ENCODE measurements at places on chromosomes 16 and 17.

GRCh38 chr16:31508706-31509195 lies 560 bp upstream of the RUSF1 start:
- peak overlapping the region; percentile 87 for H3K4me3 ChIP-seq
- H3K27me3 ChIP-seq = no peaks in the 10 kb centered on the region
- H3K4me1 ChIP-seq = peaks cover 30% of the 10 kb centered on the region
- no peaks in the 10 kb centered on the region for H3K36me3 ChIP-seq

- no peak for DNase-seq
- H3K27me3 ChIP-seq = no peaks in the 10 kb centered on the region
- no peaks in the 10 kb centered on the region for H3K36me3 ChIP-seq
- no peak overlapping the region for H3K4me3 ChIP-seq
- H3K27ac ChIP-seq = no peak overlapping the region
These were observed 90.6 kb downstream of the AMFR start for GRCh38 chr16:56334761-56335160.

- no peak overlapping the region for H3K4me3 ChIP-seq
- H3K36me3 ChIP-seq = no peaks in the 10 kb centered on the region
- H3K27me3 ChIP-seq = no peaks in the 10 kb centered on the region
- no peak for DNase-seq
- no peak overlapping the region for H3K27ac ChIP-seq
- no peaks in the 10 kb centered on the region for H3K4me1 ChIP-seq
These were observed 52.6 kb downstream of the ERN1 start for GRCh38 chr17:64077379-64077778.

- H3K4me1 ChIP-seq = no peaks in the 10 kb centered on the region
- no peak for DNase-seq
- H3K27ac ChIP-seq = no peak overlapping the region
These were observed 10.0 kb downstream of the SLC38A8 start for GRCh38 chr16:84032458-84033178.

GRCh38 chr16:27291106-27291505 lies 22.5 kb upstream of the NSMCE1 start:
- no peak overlapping the region for H3K4me3 ChIP-seq
- DNase-seq = no peak
- H3K27me3 ChIP-seq = no peaks in the 10 kb centered on the region
- H3K27ac ChIP-seq = no peak overlapping the region
- H3K4me1 ChIP-seq = peaks cover 11% of the 10 kb centered on the region

DNA sequence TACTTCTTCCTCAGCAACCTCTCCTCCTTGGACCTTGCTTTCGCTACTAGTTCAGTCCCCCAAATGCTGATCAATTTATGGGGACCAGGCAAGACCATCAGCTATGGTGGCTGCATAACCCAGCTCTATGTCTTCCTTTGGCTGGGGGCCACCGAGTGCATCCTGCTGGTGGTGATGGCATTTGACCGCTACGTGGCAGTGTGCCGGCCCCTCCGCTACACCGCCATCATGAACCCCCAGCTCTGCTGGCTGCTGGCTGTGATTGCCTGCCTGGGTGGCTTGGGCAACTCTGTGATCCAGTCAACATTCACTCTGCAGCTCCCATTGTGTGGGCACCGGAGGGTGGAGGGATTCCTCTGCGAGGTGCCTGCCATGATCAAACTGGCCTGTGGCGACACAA lies 429 bp downstream of the OR2C1 start:
- no peak overlapping the region for H3K27ac ChIP-seq
- no peaks in the 10 kb centered on the region for H3K4me1 ChIP-seq
- H3K36me3 ChIP-seq = no peaks in the 10 kb centered on the region
- no peak overlapping the region for H3K4me3 ChIP-seq
- no peak for DNase-seq

GRCh38 chr17:42182927-42183734 lies 2.1 kb downstream of the HCRT start:
- H3K27ac ChIP-seq = peak overlapping the region; percentile 64
- no peaks in the 10 kb centered on the region for H3K36me3 ChIP-seq
- peaks cover 13% of the 10 kb centered on the region for H3K4me1 ChIP-seq
- peaks cover 12% of the 10 kb centered on the region for H3K27me3 ChIP-seq
- no peak for DNase-seq
- H3K4me3 ChIP-seq = peak overlapping the region; percentile 69

DNA sequence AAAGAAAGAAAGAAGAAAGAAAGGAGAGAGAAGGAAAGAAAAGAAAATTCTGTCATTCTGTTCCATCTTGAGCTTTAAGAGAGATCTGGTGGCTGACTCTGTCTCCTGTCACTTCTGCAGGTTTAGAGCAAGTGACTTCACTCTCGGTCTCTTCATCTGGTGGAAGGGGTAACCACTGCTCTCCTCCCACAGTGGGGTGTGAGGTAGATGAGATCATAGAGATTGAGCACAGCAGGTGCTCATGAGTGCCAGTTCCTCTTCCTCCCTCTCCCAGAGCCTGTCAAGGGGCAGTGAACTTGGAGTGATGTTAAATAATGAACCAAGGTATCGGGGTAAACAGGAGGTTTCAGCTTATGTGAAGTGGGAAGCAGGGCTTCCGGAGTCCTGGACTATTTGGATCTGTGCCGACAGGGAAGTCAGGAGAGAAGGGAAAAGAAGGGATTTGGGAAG lies 47.7 kb downstream of the BEAN1 start:
- DNase-seq = no peak
- H3K4me1 ChIP-seq = peaks cover 6% of the 10 kb centered on the region
- H3K27me3 ChIP-seq = no peaks in the 10 kb centered on the region
- H3K4me3 ChIP-seq = no peak overlapping the region
- no peaks in the 10 kb centered on the region for H3K36me3 ChIP-seq

GRCh38 chr17:44312396-44313104 lies 4.1 kb downstream of the RUNDC3A start:
- H3K4me3 ChIP-seq = no peak overlapping the region
- no peak for DNase-seq
- H3K4me1 ChIP-seq = peaks cover 18% of the 10 kb centered on the region
- no peaks in the 10 kb centered on the region for H3K36me3 ChIP-seq
- no peak overlapping the region for H3K27ac ChIP-seq

DNA sequence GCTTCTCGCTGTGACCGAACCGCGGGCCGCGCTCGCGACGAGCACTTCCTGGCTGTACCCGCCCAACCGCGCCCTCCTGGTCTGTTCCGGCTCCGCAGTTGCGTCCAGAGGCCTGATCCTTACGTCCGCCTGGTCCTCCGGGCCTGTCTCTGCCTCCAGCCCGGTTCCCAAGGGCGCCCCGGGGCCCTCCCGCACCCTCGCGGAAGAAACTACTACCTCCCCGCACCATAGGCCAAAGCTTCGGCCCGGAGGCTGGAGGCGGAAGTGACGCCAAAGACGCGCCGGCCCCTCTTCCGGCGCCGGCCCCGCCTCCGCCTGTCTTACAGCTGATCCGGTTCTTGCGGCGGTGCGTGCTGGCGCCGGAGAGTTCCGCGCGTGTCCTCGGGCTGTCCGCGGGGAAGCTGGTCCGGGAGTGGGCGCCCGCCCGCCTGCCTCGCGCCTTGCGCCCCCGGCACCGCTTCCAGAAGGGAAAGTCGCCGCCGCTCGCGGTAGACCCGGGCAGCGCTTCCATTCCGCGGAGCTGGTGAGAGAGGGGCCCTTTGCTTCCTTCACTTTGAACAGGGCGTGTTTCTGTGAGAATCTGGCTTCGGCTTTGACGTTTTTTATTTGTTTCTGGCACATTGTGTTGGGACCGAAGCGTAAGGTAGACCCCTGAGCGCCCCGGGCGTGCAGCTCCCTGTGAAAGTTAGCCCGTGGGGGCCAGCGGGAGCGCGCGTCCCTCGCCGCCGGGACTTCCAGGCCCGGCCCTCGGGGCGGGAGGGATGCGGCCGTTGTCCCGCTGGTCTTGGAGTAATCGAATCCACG lies at the start of gene ZNF778:
TSS of gene ZNF778 (plus strand) at position 316 of the 804 bp plus-strand sequence. CDS start 3,425 bp downstream, outside the sequence.
- peaks cover 3% of the 10 kb centered on the region for H3K36me3 ChIP-seq
- H3K27me3 ChIP-seq = no peaks in the 10 kb centered on the region
- H3K27ac ChIP-seq = peak within 1 kb of the TSS; percentile 93
- peaks cover 10% of the 10 kb centered on the region for H3K4me1 ChIP-seq

GRCh38 chr17:80498242-80498919 lies 22.0 kb upstream of the NPTX1 start:
- H3K36me3 ChIP-seq = no peaks in the 10 kb centered on the region
- H3K4me3 ChIP-seq = peak overlapping the region; percentile 15
- H3K27ac ChIP-seq = no peak overlapping the region
- H3K27me3 ChIP-seq = no peaks in the 10 kb centered on the region
- DNase-seq = no peak

GRCh38 chr17:73267648-73268537 lies 6.2 kb upstream of the CPSF4L start:
- no peaks in the 10 kb centered on the region for H3K36me3 ChIP-seq
- DNase-seq = no peak
- no peaks in the 10 kb centered on the region for H3K4me1 ChIP-seq
- no peak overlapping the region for H3K4me3 ChIP-seq
- no peak overlapping the region for H3K27ac ChIP-seq

GRCh38 chr16:82041542-82041941 lies 6.5 kb downstream of the HSD17B2 start:
- no peaks in the 10 kb centered on the region for H3K27me3 ChIP-seq
- H3K4me3 ChIP-seq = no peak overlapping the region
- DNase-seq = no peak
- no peak overlapping the region for H3K27ac ChIP-seq
- H3K36me3 ChIP-seq = no peaks in the 10 kb centered on the region
- H3K4me1 ChIP-seq = no peaks in the 10 kb centered on the region

- peaks cover 14% of the 10 kb centered on the region for H3K4me1 ChIP-seq
- H3K36me3 ChIP-seq = no peaks in the 10 kb centered on the region
- no peaks in the 10 kb centered on the region for H3K27me3 ChIP-seq
- peak overlapping the region; percentile 65 for H3K27ac ChIP-seq
- no peak for DNase-seq
These were observed 40.4 kb upstream of the DNAH17 start for GRCh38 chr17:78617511-78618061.

DNA sequence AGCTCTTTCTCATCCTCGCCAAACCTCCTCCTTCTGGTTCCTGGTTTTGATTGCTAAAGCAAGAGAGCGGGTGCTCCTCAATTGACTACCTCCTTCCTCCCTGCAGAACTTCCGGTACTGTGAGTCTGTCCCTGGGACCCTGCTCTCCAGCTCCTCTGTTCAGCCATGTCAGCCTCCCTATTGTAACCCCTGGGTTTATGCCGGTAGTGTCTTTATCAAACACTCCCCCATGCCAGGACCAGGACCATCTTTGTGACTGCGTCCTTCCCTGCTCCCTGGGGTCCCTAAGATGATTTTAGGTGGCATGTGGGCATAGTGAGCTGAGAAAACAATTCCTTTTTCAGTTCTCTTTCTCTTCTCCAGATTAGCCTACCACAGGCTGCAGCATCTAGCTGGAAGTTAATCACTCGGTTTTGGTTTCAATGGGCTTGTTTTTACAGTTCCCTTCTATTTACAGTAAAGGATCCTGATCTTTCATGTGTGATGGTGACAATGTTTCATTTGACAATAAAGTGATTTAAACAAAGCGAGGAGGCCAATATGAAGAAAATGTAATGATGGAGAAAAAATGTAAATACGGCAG lies 27.7 kb upstream of the IL21R start:
- H3K4me3 ChIP-seq = no peak overlapping the region
- H3K27ac ChIP-seq = peak overlapping the region; percentile 34
- H3K27me3 ChIP-seq = no peaks in the 10 kb centered on the region
- no peaks in the 10 kb centered on the region for H3K36me3 ChIP-seq

DNA sequence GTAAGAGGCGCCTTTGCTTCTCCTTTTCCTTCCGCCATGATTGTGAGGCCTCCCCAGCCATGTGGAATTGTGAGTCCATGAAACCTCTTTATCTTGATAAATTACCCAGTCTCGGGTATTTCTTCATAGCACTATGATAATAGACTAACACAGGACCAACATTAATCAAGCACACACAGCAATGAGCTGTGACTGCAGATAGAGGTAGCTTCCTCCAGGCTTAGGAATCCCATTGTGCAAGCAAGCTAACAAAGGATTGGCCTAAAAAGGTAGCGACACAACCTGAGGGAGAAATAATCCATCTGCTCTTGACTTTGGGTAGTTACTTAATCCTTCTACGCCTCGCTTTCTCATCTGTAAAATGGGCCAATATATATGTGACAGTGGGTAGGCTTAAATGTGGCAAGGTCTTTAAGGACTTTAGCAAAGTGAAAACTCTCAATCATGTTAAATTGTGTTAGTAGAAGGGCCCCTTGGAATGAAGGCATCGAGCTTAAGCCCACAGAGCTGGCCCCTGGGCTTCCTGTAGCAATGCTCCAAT lies 393.6 kb downstream of the SOX9 start:
- H3K27ac ChIP-seq = no peak overlapping the region
- no peak overlapping the region for H3K4me3 ChIP-seq
- no peaks in the 10 kb centered on the region for H3K4me1 ChIP-seq
- H3K36me3 ChIP-seq = no peaks in the 10 kb centered on the region

DNA sequence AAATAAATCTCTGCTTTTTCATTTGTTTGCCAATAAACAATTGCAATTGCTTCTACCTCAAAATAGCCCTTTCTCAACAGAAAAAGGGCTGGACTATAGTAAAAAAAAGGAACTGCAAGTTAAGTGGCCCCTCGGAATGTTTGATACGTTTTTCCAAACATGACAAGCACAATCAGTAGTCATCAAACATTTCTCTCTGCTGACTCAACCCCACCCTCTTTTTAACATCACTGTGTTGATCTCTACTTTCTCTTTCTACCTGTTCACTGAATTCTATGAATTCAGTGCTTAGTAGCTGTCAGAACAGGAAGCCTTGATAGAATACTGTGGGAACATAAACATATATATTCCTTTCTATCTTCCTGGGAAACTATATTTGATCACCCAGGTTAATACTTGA lies 116.5 kb upstream of the AXIN2 start:
- H3K27ac ChIP-seq = no peak overlapping the region
- H3K4me3 ChIP-seq = no peak overlapping the region
- no peaks in the 10 kb centered on the region for H3K27me3 ChIP-seq
- H3K4me1 ChIP-seq = no peaks in the 10 kb centered on the region
- no peaks in the 10 kb centered on the region for H3K36me3 ChIP-seq
- DNase-seq = no peak

DNA sequence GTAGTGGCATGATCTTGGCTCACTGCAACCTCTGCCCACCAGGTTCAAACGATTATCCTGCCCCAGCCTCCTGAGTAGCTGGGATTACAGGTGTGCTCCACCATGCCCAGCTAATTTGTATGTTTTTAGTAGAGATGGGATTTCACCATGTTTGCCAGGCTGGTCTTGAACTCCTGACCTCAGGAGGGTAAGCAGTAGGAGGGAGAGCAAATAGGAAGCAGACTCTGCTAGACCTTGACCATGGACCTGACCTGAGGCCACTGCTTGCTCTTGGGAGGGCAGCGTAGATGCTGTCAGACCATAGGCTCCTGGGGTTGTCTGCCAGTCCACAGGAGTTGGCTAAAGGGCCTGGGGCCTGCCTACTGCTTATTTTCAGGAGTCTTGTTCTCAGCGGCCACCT lies 28.6 kb downstream of the AKAP1 start:
- H3K27ac ChIP-seq = peak overlapping the region; percentile 59
- no peak for DNase-seq
- peaks cover 56% of the 10 kb centered on the region for H3K36me3 ChIP-seq
- H3K4me3 ChIP-seq = no peak overlapping the region

GRCh38 chr16:83842291-83842690 lies 34.5 kb downstream of the HSBP1 start:
- no peaks in the 10 kb centered on the region for H3K4me1 ChIP-seq
- H3K27ac ChIP-seq = no peak overlapping the region
- no peaks in the 10 kb centered on the region for H3K27me3 ChIP-seq
- DNase-seq = no peak

All from thoracic aorta (tissue), 2 donors.